Right hindlimb (tissue), 1 donor: ENCODE measurements at places on chromosomes 12 and 14.

DNA sequence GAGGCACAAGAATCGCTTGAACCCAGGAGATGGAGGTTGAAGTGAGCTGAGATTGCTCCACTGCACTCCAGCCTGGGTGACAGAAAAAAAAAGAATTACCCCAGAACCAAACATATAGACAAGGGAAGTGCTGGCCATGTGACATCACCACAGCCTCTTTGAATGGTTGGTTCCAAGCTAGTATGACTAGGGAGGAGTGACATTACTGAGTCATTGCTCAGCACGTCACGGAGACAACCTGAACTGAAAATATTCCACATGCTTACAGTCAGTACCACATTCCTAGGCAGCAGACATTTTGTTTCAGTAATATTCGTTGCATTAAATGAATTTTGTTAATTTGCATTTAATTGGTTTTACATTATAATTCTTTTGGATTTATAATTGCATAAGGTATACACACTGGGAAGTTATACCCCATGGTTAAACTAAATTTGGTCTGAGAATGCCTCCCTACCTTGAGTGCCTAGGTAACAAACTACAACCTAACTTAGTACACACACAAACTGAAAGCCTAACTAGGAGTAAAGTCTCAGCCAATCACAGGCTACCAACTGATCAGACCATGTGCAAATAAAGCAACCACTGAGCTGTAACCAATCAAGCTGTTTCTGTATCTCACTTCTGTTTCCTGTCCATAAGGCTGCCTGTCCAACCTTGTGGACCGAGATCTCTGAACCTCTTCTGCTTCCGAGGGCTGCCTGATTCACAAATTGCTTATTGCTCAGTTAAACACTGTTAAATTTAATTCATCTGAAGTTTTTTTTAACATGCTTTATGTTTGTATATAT lies 164.4 kb downstream of the CAND1 start:
- no peak for DNase-seq

GRCh38 chr14:95328729-95329503 lies 9.2 kb upstream of the CLMN start:
- no peak for DNase-seq

- no peak for DNase-seq
Measured at GRCh38 chr12:116665666-116666304, 72.1 kb downstream of the SPRING1 start.

DNA sequence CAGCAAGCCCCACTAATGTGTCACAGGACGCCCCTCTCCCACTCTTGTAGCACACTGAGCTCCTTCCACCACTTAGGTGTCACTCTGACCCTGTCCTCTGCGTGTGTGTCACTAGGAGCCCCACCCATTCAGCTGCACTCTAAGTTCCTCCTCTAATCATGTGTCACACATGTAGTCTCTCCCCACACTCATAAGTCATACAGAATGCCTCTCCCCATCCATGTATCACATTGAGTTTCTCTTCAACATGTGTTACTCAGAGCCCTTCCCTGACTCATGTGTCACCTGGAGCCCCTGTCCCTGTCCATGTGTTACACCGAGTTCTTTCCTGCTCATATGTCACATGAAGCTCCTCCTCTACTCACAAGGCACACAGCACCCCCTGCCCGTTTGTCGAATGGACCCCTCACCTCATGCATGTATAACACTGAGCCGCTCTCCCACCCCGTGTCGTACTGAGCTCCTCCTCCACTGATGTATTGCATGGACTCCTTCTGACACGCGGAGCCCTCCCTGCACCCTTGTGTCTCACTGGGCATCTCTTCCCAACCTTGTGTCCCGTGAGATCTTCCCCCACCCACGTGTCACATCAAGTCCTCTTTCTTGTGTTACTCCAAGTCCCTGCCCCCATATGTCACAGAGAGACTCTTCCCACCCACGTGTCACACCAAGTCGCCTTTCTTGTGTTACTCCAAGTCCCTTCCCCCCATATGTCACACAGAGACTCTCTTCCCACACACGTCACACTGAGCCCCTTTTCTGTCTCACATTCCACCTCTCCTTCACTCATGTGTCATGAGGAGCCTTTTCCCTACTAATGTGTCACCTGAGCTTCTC lies 31.0 kb downstream of the RTL1 start:
- no peak for DNase-seq

DNA sequence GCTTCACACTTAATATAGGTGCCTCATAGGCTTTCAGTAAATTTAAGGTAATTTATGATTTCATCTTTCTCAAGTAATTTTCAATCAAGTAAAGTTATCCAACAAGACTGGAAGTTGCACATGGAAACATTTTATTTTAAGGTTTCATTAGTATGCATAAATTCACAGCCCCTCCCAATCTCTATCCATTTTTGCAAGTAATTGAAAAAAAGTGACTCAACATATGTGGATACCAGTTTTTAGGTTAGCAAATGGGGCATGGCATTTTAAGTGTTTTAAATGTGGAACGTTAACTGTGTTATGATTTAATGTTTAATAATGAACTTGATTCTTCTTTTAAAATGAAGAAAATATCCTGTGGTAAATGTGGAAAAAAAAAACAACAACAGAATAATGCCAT lies 532.8 kb downstream of the FOXG1 start:
- DNase-seq, result no peak

DNA sequence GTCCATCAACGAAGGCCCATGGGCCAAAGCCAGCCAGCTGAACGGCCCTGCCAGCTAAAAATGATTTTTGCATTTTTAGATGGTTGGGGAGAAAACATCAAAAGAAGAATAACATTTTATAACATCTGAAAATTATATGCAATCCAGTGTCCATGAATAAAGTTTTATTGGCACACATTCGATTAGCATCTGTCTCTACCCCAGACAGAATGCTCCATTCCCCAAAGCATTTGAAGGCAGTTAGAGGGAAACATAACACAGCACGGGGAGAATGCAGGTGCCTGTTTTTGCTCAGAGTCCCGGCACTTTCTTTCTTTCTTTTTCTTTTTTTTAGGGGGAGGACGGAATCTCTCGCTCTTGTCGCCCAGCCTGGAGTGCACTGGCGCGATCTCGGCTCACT lies 110.7 kb downstream of the ZNF664 start:
- no peak for DNase-seq

DNA sequence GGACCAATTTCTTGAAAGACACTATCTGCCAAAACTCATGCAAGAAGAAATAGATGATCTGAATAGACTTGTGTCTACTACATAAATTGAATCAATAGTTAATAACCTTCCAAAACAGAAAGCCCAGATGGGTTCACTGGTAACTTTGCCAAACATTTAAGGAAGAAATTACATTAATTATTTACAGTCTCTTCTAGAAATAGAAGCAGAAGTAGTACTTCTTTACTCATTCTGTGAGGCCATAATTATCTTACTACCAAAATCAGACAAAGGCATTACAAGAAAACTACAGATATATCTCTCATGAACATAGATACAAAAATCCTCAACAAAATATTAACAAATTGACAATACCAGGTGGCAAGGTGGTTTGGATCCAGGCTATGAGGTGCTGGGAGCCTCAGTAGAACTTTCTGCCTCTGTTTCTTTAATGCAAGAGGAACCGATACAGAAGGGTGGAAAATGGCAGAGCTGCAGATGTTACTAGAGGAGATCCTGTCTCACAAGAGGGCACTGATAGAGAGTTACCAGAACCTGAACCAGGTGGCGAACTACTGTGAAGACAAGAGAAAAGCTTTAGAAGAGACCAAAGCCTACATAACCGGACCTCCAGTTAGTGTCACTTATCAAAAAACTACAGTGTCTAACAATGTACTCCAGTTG lies 33.7 kb upstream of the KTN1 start:
- no peak for DNase-seq

GRCh38 chr14:88851587-88851986 lies 27.1 kb downstream of the TTC8 start:
- no peak for DNase-seq

GRCh38 chr12:26062566-26062965 lies 62.3 kb downstream of the BHLHE41 start:
- no peak for DNase-seq

DNA sequence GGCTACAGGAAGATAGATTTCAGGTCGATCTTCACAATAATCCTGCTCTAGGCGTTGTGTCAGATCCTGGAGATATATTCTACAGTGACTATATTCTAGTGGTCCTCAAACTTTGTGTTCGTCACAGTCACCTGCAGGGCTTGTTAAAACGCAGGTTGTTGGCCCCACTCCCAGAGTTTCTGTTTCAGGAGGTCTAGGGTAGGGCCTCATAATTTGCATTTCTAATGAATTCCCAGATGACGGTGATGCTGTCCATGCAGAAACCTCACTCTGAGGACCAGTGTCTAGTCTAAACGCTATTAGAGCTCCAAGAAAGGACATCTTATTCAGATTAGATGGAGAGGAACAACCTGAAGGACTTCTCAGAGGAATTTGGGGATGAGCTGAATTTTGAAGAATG lies 13.2 kb upstream of the SLC6A13 start:
- no peak for DNase-seq

- DNase-seq, result no peak
Measured at GRCh38 chr12:9098115-9098452, 17.6 kb downstream of the A2M start.

- DNase-seq, result no peak
Measured at GRCh38 chr12:113874999-113875561, 91.0 kb downstream of the RBM19 start.

GRCh38 chr14:96120941-96121340 lies 81.8 kb downstream of the C14orf132 start:
- no peak for DNase-seq

DNA sequence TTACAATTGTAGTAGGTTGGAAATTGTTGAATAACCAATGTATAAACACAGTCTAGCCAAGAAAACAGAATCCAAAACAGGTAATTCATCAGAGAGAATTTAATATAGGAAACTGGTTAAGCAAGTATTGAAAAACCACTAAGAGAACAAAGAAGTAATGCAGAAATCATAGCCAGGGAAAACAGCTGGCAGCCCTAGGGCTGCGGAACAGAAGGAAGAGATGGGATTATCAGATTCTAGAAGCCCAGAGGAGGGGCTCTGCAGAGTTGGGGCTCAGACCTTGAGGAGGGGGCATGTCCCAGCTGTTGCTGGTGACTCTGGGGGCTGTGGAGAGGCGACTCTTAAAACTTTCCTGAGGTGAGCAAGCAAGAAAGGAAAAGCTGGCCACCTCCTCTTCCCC lies 49.4 kb downstream of the CD9 start:
- no peak for DNase-seq

DNA sequence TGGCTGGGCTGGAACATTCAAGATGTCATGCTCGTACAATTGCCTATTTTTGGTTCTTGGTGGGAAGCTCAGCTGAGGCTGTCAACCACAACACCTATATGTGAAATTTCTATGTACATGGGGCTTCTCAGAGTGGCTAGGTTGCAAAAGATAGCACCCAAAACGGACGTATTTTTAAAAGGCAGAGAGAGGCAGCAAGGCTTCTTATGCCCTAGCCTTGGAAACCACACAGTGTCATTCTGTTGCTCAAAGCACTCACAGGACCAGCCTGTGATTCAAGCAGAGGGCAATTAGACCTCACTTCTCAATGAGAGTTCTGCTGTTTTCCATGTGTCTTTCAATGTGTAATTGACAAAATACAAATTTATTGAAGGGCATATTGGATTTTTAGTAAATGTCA lies 134.0 kb downstream of the GXYLT1 start:
- DNase-seq, result no peak

- DNase-seq, result no peak
Measured at GRCh38 chr12:93638095-93638494, 39.1 kb upstream of the CRADD start.

DNA sequence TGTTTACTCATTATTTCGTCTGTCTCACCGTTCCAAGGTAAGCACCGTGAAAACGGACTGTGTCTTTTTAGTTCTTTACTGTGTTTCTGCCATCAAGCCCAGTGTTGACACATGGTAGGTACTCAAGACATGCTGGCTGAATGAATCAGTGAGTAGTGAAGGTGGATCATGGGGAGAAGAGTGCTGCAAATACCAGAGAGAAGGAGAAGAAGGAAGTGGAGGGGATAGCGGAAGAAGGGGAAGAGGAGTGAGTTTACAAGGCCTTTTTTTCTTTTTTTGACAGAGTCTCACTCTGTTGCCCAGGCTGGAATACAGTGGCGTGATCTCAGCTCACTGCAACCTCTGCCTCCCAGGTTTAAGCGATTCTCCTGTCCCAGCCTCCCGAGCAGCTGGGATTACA lies 54.6 kb downstream of the ETV6 start:
- DNase-seq, result no peak

- no peak for DNase-seq
Measured at GRCh38 chr14:96635850-96636249, 133.7 kb downstream of the PAPOLA start.

GRCh38 chr12:109469517-109469916 lies 7.6 kb downstream of the KCTD10 start:
- no peak for DNase-seq

- no peak for DNase-seq
Measured at GRCh38 chr14:73797543-73798265, 53.9 kb upstream of the PTGR2 start.

DNA sequence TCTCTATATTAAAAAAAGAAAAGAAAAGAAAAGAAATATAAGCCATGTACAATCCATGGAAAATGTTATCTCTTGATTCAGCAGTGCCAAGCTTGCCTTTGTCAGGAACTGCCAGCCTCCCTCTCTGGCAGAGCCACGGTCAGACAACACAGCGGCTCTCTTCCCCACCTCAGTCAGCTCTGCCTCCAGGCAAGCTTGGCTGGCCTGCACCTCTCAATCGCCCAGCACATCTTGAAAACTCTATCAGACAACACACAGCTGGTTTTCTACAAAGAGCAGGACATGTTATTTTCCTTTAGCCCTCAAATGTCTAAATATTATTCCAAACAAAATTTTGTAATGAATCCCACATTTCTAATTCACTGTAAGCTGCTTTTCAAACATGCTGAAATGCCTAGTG lies 20.0 kb upstream of the GCH1 start:
- no peak for DNase-seq

DNA sequence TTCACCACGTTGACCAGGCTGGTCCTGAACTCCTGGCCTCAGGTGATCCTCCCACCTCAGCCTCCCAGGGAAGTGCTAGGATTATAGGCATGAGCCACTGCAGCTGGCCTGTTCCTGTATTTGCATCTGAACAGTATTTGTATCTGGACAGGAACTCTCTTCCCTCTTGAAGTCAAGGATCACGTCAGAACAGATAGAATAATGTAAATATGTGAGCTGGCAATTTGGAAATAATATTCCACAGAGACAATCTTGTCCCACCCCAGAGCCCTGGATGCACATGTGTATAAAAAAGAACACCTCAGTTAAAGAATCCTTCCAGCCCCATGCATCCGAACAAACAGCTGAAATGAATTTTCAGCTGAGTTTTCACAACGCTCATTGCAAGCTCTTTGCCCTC lies 118.3 kb downstream of the VEZT start:
- DNase-seq, result peak; percentile 21

DNA sequence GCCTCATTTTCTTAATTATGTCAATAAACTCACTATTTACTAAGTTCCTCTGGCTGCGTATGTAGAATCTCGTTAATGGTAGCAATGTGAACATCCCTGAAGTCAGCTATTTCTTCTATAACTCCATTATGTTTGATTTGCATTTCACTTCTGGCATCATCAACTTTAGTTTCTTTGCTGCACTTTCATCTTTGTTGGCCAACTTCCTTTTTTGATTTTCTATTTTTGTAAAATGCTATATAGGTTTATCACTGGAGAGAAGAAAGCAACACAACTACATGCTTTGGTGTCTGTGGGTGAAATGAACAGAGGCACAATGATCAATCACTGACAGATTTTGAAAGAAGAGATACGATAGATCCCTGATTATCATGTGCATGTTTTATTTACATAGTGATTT lies 58.5 kb upstream of the ATF7IP start:
- no peak for DNase-seq

GRCh38 chr12:9947674-9948073 lies 15.5 kb upstream of the CLEC2A start:
- DNase-seq, result no peak
